Naive B cell (primary cell): ENCODE measurements at places on chromosomes 7 and 10. TPM values are rescaled to one million over a fixed set of nuclear protein-coding genes. Genes with fewer than 3 reads are reported as not detected.

- no peak for DNase-seq
- no peak overlapping the region for H3K4me3 ChIP-seq
- H3K27me3 ChIP-seq: no peaks in the 10 kb centered on the region
- H3K27ac ChIP-seq: no peak overlapping the region
- no peaks in the 10 kb centered on the region for H3K4me1 ChIP-seq
These were observed 129.6 kb downstream of the BICC1 start for GRCh38 chr10:58642283-58642682.

DNA sequence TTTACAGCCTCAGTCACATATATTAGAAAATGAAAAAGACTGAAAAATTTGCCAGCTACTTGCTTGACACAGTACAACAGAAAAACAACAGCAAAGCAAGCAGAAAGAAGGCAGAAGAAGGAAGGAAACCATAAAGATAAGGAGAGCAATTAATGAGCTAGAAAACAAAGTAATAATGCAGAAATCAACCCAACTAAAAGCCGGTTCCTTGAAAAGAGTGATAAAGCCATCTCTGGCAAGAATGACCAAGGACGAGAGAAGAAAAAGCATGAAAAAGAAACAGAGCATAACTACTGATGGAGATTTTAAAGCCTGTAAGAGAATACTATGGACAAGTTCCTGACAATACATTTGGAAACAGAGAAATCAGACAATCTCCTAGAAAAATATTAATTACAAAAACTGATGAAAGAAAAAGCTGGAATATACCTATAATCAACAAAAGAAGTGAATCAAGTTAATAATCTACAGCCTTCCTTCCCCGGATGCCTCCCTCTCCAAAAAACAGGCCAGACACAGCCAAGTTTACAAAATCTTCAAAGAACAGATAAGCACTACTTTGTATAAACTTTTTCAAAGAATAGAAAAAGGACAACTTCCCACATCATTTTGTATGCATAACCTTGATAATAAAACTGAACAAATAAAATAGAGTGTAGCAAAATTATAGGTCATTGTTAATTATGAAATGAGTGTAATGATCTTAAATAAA, 204.0 kb downstream of the BAMBI start:
- no peak overlapping the region for H3K4me3 ChIP-seq
- H3K27ac ChIP-seq: no peak overlapping the region
- H3K36me3 ChIP-seq: no peaks in the 10 kb centered on the region
- H3K4me1 ChIP-seq: no peaks in the 10 kb centered on the region
- no peaks in the 10 kb centered on the region for H3K27me3 ChIP-seq

GRCh38 chr10:60560451-60560850, 170.8 kb upstream of the ANK3 start:
- H3K27me3 ChIP-seq: no peaks in the 10 kb centered on the region
- H3K4me3 ChIP-seq: no peak overlapping the region
- no peaks in the 10 kb centered on the region for H3K4me1 ChIP-seq
- no peak for DNase-seq
- H3K27ac ChIP-seq: no peak overlapping the region

DNA sequence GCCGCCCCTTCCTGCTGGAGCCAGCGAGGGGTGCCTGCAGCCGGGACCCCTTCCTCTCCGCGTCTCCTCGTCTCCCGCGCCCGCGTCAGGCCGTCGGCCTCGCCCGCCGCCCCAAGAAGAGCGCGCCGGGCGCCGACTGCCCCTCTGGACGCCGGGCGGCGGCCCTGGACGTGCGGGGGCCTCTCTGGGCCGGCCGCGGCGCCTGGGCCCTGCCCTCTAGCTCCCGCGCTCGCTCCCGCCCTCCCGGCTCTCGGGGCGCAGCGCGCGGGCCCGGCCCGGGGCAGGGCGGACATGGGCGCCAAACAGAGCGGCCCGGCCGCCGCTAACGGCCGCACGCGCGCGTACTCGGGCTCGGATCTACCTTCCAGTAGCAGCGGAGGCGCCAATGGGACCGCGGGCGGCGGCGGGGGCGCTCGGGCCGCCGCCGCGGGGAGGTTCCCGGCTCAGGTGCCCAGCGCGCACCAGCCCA, 704 bp downstream of the ZNRF2 start:
- no peak for DNase-seq
- peak overlapping the region; percentile 83 for H3K27ac ChIP-seq
- H3K4me1 ChIP-seq: peaks cover 26% of the 10 kb centered on the region
- H3K27me3 ChIP-seq: no peaks in the 10 kb centered on the region
- H3K36me3 ChIP-seq: peaks cover 9% of the 10 kb centered on the region

SPAG6 gene
- not detected for polyA plus RNA-seq

IKZF1 gene
- polyA plus RNA-seq: 222 TPM

DNA sequence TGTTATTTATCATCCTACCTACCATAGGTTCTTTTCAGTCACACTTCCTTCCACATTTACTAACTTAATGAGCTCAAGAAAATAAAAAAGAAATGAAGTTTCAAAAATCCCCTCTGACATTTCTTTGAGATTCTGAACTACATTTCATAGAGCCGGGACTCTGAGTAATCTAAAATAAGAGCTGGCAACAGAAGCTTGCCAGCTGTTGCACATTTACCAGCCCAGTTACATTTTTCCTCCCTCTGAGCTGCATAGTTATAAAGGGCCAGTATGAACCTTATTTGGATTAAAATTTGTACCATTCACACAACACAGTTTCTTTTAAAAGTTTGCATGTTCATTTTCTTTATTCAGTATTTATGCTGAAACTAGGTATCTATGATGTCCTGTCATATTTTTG, 119.5 kb upstream of the CAV2 start:
- no peak for DNase-seq
- H3K36me3 ChIP-seq: no peaks in the 10 kb centered on the region
- H3K27ac ChIP-seq: no peak overlapping the region
- H3K4me1 ChIP-seq: no peaks in the 10 kb centered on the region
- H3K4me3 ChIP-seq: no peak overlapping the region

GRCh38 chr7:15043931-15044330, 141.4 kb upstream of the DGKB start:
- no peaks in the 10 kb centered on the region for H3K36me3 ChIP-seq
- no peaks in the 10 kb centered on the region for H3K27me3 ChIP-seq
- H3K4me1 ChIP-seq: no peaks in the 10 kb centered on the region
- H3K4me3 ChIP-seq: no peak overlapping the region
- no peak overlapping the region for H3K27ac ChIP-seq

DNA sequence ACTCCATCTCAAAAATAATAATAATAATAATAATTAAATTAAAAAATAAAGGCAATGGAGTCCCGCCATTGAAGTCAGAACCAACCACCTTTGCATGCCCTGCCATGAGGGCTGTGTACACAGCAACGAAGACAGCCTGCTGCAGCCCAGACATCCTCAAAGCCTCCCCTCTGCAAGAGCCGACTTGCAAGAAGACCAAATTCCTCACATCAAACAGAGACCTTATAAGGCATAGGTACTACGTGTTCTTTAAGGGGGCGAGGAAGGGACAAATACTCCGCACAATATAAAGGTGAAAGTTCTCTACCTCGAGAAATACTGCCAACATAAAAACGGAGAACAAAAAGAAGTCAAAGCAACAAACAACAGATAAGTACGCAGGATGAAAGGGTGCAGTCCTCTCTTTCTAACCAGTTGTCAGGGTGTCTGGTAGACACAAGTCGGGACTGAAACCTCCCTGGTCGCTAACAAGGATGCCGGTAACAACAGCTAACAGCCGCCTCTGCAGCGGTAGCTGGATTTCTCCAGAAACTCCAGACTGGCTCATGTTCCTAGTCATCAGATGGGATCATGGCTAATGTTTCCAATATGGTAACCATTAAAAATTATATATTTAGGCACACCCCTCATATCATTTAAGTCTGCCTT, 23.6 kb downstream of the FGFR2 start:
- no peaks in the 10 kb centered on the region for H3K4me1 ChIP-seq
- no peak for DNase-seq
- no peaks in the 10 kb centered on the region for H3K27me3 ChIP-seq
- no peak overlapping the region for H3K27ac ChIP-seq

GRCh38 chr10:127133672-127134500, 62.5 kb downstream of the INSYN2A start:
- no peak overlapping the region for H3K4me3 ChIP-seq
- H3K36me3 ChIP-seq: no peaks in the 10 kb centered on the region
- no peak for DNase-seq
- no peaks in the 10 kb centered on the region for H3K27me3 ChIP-seq
- peaks cover 29% of the 10 kb centered on the region for H3K4me1 ChIP-seq

DNA sequence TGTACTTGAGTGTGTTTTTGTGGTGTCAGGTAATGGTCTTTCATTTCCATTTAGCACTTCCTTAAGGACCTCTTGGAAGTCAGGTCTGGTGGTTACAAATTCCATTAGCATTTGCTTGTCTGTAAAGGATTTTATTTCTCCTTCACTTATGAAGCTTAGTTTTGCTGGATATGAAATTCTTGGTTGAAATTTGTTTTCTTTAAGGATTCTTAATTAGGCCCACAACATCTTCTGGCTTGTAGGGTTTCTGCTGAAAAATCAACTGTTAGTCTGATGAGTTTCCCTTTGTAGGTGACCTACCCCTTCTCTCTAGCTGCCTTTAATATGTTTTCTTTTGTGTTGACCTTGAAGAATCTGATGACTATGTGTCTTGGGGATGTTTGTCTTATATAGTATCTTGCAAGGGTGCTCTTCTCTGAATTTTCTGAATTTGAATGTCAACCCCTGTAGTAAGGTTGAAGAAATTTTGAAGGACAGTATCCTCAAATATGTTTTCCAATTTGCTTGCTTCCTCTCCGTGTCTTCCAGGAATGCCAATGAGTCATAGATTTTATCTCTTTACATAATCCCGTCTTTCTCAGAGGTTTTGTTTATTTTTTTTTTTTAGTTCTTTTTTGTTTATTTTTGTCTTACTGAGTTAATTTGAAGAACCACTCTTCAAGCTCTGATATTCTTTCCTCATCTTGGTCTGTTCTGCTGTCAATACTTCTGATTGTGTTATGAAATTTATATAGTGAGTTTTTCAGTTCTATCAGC, 70.2 kb downstream of the SLC39A12 start:
- no peak overlapping the region for H3K27ac ChIP-seq
- no peak overlapping the region for H3K4me3 ChIP-seq
- H3K36me3 ChIP-seq: peaks cover 8% of the 10 kb centered on the region
- H3K27me3 ChIP-seq: no peaks in the 10 kb centered on the region
- DNase-seq: no peak
- H3K4me1 ChIP-seq: no peaks in the 10 kb centered on the region

NKX6-2 gene
- not detected for polyA plus RNA-seq

DNA sequence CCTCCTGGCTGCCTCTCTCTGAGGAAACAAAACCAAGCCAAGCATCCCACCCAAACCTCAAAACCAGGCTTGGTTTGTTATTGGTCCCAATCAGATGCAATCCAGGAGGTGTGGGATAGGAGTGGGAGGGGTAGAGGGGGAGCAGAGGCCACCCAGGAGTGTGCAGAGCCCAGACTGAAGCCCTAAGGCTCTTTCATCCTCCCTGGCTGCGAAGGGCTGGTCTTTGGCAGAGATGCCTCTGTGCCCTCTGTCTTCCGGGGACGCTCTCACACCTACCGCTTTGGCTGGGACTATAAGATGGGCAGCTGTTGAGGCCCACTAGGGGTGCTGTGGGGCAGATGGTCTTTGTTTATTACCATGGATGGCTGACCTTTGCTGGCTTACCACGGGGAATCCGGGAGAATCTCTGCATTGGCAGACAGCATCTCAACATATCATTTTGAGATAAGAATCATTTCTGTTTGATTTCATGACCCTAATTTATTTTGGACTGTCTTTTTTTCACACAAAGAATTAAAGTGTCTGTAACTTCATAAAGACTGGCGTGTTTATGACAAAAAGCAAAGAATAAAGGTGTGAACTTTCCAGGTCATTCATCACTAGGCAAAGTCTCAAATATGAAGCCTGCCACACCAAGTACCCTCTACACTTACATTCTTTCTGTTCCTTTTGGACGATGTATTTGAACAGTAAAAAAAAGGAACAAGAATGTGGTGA, 6.5 kb upstream of the DENND2A start:
- H3K4me3 ChIP-seq: no peak overlapping the region
- peak; percentile 39 for DNase-seq
- H3K27ac ChIP-seq: no peak overlapping the region
- H3K4me1 ChIP-seq: peaks cover 15% of the 10 kb centered on the region

DNA sequence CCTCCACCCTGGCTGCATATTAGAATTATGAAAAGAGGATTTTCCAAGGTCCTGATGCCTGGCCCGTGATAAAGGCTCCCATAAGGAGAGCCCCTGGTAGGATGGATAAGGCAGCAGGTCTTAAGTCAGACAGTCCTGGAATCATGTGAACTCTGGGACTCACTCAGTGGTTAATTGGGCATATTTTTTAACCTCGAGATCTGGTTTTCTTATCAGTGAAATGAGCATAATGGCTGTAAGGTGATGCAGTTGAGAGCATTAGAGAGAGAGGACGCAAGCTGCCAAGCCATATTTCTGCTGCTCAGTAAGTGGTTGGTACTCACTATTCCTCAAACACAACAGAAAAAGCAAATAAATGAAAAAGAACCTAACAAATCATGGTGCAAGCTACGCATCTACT, 37.8 kb downstream of the TARP start:
- H3K27ac ChIP-seq: no peak overlapping the region
- H3K4me3 ChIP-seq: no peak overlapping the region
- H3K36me3 ChIP-seq: peaks cover 4% of the 10 kb centered on the region

BEND7 gene
- not detected for polyA plus RNA-seq

DNA sequence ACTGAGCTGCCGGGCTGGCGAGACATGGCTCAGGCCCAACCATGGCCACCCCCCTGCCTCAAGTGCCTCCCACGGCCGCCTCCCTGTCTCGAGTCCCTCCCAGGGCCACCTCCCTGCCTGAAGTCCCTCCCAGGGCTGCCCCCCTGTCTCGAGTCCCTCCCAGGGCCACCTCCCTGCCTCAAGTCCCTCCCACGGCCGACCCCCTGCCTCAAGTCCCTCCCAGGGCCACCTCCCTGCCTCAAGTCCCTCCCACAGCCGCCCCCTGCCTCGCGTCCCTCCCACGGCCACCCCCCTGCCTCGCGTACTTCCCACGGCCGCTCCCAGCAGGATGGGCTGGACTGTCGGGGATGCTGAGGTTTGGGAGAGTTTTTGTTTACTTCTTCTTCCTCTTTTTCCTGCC, 462.5 kb downstream of the PTPRN2 start:
- no peaks in the 10 kb centered on the region for H3K36me3 ChIP-seq
- no peak overlapping the region for H3K4me3 ChIP-seq
- H3K4me1 ChIP-seq: no peaks in the 10 kb centered on the region
- no peaks in the 10 kb centered on the region for H3K27me3 ChIP-seq
- no peak overlapping the region for H3K27ac ChIP-seq

GRCh38 chr10:43355749-43356371, 15.6 kb upstream of the FXYD4 start:
- DNase-seq: no peak
- H3K36me3 ChIP-seq: no peaks in the 10 kb centered on the region
- no peak overlapping the region for H3K4me3 ChIP-seq
- H3K27me3 ChIP-seq: peaks cover 2% of the 10 kb centered on the region

PLAU gene
- polyA plus RNA-seq: 0.12 TPM

GRCh38 chr10:97904018-97904381, 54.4 kb downstream of the GOLGA7B start:
- no peak overlapping the region for H3K4me3 ChIP-seq
- no peak for DNase-seq
- no peaks in the 10 kb centered on the region for H3K36me3 ChIP-seq
- no peaks in the 10 kb centered on the region for H3K4me1 ChIP-seq
